ENCODE measurements at places on chromosomes 16 and 17. TPM values are rescaled to one million over a fixed set of nuclear protein-coding genes. Genes with fewer than 3 reads are reported as not detected.

Gene LRRC37A
- total RNA-seq: 1.6 TPM

Gene OTOP2
- not detected for total RNA-seq

DNA sequence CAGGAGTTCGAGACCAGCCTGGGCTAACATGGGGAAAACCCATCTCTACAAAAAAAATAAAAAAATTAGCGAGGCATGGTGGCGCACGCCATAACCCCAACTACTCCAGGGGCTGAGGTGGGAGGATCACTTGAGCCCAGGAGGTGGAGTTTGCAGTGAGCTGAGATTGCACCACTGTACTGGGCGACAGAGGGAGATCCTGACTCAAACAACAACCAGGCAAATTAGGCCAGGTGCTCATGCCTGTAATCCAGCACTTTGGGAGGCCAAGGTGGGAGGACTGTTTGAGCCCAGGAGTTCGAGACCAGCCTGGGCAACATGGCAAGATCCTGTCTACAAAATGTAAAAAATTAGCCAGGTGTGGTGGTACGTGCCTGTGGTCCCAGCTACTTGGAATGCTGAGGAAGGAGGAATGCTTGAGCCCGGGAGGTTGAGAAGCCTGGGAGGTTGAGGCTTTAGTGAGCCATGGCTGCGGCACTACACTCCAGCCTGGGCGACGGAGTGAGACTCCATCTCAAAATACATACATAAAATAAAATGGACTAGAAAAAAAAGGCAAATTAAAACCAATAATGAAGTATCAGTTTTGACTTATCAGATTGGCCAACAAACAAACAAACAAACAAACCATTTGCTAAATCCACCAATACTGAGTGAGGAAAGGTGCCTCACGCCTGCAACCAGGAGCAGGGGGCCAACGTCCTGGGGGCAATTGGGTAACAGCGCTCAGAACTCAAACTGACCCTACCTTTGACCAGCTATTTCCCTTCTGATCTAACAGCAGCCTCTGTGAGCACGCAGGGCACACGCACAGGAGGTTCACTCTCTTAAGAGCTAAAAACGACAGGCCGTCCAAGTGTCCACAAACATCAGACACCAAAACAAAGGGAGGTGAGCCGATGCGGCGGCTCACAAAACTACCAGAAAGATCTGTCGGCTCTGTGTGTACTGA lies 19.4 kb upstream of the FASN start:
- DNase-seq: peak; percentile 8

DNA sequence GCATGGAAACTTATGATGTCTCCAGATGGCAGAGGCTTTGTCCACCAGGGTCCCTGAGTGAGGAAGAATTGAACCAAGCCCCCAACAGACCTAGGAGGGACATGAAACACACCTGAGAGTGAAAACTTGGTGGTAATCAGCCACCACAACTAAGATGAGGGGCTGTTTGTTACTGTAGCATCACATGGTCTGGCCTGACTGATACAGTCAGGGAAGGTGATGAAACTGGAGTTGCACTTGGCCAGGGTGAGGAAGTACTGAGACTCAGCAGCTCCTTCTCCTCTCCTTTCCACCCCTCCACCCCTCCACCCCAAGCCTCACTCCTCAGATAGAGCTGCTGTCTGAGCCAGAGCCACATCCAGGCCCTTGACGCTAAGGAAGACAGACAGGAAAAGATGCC lies 37.2 kb downstream of the C16orf82 start:
- no peak for DNase-seq

Data from right cardiac atrium (tissue), 5 donors.